ENCODE measurements at places on chromosomes 2 and 18. TPM values are rescaled to one million over a fixed set of nuclear protein-coding genes. Genes with fewer than 3 reads are reported as not detected.
A peak's percentile ranks its signal among the peaks of the same experiment; 100 is the strongest.

Gene CDH19
- total RNA-seq: 2.0 TPM

DNA sequence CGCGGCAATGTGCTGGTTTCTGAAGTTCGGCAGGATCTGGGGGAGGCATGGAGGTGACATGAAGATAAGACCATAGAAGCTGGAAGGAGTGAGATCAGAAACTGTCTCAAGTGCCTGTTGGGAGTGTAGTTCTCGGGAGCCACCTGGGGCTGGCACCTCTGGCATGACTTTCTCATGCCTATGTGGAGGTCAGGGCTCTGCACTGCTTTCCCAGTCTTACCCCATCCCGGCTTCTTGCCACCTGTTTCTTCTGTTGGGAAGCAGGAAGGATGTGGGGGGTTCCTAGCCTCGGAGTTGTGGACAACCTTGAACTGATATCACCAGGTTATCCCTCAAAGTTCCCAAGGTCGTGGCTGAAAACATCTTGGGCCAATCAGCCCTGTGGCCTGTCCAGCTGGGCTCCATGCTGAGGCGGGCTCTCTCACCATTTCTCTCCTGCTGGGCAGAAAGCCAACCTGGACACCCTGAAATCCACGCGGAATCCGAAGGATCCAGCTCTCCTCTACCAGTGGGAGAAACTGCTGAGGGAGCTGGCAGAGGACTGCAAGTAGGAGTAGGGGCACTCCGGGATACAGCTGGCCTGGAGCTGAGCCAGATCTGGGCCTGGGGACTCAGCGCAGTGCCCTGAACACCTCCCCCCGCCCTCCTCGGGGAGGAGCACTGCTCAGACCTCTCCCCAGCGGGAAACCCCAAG, 42.5 kb downstream of the FER1L5 start:
- DNase-seq: peak; percentile 27

Gene ANKRD29
- 4.6 TPM for total RNA-seq

- DNase-seq: no peak
Observed at GRCh38 chr2:112074506-112074905, 19.4 kb downstream of the TMEM87B start.

Gene PTPN4
- total RNA-seq: 79.1 TPM

Gene TCF4
- total RNA-seq: 190 TPM

Gene CIB4
- total RNA-seq: not detected

Gene CROCC2
- total RNA-seq: not detected
